ENCODE measurements at places on chromosomes 3 and 15.

DNA sequence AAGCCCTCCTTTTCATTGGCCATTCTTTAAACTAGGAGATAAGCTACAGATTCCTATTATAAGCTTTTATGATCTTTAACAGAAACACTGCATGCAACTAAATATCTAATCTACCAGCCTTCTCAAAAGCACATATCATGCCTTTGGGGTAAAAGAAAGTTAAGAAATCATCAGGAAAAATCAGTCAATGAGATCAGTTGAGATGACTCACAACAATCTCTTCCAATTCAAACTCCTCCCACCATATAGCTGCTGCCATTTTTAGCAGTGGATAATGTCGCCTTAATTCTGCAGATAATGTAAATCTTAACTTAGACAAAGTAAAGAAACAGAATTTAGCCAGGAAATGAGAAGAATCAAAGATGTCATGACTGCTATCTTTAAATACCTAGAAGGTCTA lies 135.2 kb upstream of the BCL6 start:
- DNase-seq = no peak

GRCh38 chr3:172653004-172653572 lies 57.8 kb downstream of the NCEH1 start:
- no peak for DNase-seq

- no peak for DNase-seq
Observed at GRCh38 chr15:44219073-44219472, 24.0 kb upstream of the FRMD5 start.

DNA sequence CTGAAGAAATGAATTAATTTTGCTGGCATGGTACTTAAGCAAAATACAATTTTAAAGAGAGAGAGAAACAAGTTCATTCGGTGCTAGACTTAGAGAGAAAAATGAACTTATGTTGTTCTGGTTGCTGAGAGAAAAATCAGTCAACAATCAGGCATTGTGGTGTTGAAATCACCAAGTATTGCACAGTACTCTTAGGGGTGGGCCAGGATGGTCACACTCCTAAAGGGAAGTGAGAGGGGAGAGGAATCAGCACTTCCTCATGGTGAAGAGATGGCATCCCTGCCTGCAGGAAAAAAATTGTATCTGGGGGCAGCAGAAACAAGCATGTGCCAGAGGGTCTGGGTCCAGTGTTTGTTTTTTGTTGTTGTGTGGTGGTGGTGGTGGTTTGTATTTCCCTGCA lies 7.0 kb upstream of the DMXL2 start:
- DNase-seq = no peak

DNA sequence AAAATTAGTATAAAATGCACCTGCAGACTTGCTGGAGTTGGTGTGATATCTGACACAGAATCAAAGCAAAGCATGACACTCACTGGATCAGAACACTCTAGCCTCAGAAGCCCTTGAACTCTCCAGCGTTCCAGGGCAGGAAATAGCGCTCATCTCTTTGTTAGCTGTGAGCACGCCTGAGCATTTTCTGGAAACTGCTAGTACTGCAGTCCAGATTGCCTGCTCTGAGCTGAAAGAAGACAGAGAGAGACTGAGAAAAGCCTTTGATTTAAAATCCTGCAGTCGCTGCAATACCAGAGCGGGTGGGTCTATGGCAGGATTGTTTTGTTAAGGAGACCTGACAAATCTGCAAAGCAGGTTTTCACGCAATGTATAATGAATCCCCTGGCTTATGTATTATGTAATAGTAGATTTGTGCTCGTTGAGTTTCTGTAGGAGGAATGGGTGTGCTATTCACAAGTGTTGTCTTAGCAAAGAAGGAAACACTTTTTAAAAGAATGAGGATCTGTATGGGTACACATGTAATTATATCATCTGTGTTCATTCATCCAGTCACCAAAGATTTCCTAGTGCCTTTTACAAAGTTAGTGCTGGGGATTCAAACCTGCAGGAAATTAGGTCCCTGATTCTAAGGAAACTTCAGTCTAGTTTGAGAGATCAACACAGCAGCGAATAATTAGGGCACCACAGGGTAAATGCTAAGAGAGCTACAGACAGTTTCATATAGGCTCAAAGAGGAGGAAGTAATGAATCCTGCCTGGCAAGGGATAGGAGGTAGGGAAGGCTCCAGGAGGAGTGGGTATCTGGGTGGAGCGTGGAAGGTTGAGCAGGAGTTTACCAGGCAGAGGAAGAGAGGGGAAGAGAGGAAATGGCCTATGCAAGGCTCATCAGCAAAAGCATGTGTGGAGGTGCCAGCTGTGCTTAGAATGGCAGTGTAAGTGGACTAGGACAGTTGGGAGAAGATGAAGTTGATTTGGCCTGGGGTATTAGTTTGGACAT lies 26.1 kb upstream of the MGLL start:
- no peak for DNase-seq

GRCh38 chr3:195817578-195818135 lies 5.9 kb upstream of the MUC4 start:
- DNase-seq = no peak

- DNase-seq = no peak
Observed at GRCh38 chr3:12995389-12996180, 77.6 kb downstream of the IQSEC1 start.

GRCh38 chr15:41772720-41773331 lies 1.5 kb upstream of the MAPKBP1 start:
- DNase-seq = peak; percentile 20
